ENCODE measurements at places on chromosomes 5 and 9.
A peak's percentile ranks its signal among the peaks of the same experiment; 100 is the strongest.

DNA sequence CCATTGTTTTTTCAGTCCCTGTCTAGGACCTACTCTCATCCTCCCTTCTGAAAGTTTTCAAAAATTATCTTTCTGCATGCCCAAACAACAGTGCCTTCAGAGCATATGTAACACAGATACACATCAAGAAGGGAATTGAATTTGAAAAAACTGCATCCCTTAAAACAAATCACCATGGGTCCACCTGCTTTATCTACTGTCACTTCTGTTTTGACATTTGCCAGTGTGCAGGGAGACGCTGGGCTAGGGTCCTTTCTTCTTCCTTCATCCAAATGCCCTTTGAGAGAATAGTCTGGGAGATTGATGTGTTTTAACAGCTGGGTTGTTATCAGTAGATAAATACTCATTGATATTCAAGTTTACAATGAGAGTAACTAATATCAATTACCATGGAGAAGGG lies 1630.1 kb downstream of the MAT2B start:
- no peak for DNase-seq

GRCh38 chr5:144481861-144482260 lies 311.2 kb downstream of the KCTD16 start:
- no peak for DNase-seq

- DNase-seq = no peak
These were observed 51.1 kb upstream of the TNFSF15 start for GRCh38 chr9:114856942-114857315.

GRCh38 chr5:59673438-59674058 lies 220.0 kb downstream of the PDE4D start:
- DNase-seq = peak; percentile 36

DNA sequence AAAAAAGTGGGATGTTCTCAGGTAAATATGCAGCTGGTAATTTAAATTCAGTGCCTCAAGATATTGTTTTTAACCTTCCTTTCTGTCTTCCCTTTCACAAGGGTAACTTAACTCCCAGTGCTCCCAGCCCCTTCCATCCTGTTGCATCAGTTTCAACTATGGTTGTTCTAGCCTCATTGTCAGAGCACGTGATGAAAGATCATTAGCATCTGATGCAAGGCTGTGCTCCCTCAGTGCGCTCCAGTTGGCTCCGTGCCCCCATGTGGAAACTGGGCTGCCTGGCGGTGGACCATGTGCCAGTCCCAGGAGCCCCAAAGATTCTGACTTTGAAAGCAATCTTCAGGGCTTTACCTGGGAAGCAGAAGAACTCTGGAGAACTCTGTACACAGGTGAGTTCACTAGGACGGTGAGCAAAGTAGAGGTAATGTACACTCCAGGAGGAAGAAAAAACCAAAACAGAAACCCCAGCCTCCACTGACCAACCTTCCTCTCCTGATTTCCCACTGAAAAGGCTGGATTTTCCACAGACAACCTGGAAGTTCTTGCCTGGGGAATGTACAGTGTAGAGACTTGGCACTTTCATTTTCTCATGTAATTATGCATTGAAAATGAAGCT lies 96.9 kb downstream of the SLC1A3 start:
- peak; percentile 62 for DNase-seq

DNA sequence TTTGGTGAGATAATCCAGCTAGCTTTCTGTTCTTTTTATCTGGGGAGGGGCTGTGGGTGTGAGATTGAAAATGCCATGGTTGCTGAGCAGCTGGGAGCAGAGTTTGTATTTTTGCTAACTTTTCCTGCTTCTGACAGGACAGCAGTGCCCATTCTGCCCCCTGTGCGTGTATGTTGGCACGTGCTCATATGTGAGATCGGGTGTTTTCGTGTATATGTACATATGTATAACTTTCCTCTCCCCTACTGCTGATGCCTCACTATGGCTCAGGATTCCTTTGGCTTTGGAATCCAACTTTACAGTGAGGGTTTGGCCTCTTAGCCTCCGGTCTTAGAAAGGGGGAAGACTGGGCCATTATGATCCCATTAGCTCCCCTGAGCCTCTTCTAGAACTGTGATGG lies 38.3 kb downstream of the RGS3 start:
- no peak for DNase-seq

DNA sequence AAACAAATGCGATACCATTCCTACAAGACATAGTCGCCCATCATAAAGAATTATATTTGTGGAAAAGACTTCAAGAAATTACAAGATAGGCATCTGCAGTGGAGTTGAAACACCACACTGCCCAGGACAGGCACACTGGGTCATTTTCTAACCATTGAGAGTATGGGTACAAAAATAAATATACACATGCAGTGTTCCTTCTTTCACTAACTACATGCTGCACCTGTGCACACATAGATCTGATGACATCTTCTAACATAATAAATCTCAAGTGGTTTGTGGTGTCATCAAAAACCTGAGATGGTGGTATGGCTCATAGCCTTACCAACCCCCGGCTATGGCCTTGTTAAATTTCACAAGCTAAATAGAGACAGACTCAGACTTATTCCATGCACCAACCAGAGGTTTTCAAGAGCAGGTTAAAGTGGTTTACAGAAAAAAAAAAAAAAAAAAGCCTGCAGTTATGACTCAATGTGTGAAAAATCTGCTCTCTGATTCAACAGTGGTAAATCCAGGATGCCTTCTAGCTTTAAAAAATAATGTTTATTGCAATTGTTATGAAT lies 12.4 kb upstream of the NFIB start:
- peak; percentile 47 for DNase-seq

- no peak for DNase-seq
These were observed 111.7 kb downstream of the TLR4 start for GRCh38 chr9:117815948-117816347.

DNA sequence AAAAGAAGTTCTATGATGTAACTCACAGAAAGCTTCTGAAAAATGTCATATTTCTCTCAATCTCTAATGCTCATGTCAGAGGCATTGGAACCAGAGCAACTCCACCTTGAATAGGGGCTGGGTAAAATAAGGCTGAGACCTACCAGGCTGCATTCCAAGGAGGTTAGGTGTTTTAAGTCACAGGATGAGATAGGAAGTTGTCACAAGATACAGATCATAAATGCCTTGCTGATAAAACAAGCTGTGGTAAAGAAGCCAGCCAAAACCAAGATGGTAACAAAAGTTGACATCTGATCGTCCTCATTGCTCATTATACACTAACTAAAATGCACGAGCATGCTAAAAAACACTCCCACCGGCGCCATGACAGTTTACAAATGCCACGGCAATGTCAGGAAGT lies 411.1 kb upstream of the GRIA1 start:
- DNase-seq = no peak
